Osteoblast (primary cell): ENCODE measurements at places on chromosomes 11 and 22.

DNA sequence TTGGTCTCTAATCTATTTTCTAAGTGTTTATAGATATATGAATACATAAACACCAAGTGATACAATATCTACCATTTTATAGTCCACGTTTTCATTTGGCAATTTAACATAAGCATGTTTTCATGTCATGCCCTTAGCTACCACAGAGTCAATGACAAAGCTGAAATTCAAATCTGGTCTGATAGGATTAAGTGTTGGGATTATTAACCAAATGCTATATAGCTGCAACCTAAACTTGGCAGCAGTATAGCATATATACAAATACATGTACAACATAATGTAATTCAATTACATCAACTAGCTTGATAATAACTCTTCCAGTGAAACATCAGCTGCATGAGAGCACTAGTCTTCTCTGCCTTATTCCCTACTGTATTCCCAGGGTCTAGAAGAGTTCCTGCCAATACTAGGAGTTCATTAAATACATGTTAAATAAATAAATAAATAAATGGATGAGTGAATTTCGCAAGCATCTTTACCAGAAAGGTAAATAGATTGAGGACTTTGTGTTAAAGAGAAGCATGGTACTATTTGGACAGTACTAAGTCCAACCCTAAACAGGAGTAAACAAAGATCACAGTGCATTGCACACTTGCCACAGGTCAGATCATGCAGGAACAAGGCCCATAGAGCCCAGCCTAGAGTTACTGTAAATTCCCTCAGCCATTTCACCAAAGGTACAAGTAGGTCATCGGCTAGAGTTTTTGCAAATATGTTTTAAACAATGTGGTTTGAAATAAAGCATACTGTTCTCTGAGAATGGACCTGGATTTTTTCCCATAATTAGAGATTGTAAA is 12.8 kb downstream of the SAA4 start:
- DNase-seq, result no peak

GRCh38 chr11:33399421-33399820 is 142.2 kb downstream of the HIPK3 start:
- DNase-seq, result no peak

- DNase-seq, result no peak
Observed at GRCh38 chr11:132161403-132162078, 791.1 kb downstream of the NTM start.

DNA sequence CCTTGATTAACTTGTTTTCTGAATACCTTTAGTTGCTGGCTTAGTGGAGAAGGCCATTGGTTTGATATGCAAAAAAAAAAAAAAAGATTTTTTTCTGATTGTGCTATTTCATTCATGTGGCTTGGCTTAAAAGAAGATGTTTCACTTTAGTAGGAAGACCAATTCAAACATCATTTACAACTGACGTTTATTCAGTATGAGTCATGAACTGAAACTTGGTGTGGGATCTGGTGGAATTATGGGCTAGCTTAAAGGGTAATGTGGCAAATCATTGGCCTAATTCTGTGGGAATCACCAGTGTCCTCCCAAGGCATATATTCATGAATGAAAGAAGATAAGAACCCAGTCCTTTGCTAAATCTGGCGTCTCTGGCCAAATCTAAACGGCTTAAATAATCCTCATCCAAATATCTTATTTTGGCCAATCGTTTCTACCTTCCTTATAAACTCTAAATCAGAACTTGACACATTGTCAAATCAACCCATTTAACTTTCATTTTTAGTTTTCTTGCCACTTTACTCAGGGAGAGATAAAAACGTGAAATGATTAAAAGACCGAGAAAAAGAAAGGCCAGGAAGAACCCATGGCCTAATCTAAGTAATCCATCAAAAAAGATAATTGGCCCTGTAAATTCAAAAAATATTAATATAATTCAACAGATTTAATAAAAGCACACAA is 77.0 kb downstream of the DDIAS start:
- peak; percentile 81 for DNase-seq

- no peak for DNase-seq
Observed at GRCh38 chr11:85810521-85810870, 445 bp downstream of the SYTL2 start.

- peak; percentile 68 for DNase-seq
Observed at GRCh38 chr22:45864959-45865476, 111.9 kb downstream of the WNT7B start.

- no peak for DNase-seq
Observed at GRCh38 chr22:45708145-45708544, 36.5 kb downstream of the ATXN10 start.
